ENCODE measurements at places on chromosomes 7 and 10.

- no peak for DNase-seq
Measured at GRCh38 chr10:29465384-29465783, 169.4 kb downstream of the SVIL start.

GRCh38 chr10:71381611-71382010 lies 15.1 kb upstream of the CDH23 start:
- no peak for DNase-seq

DNA sequence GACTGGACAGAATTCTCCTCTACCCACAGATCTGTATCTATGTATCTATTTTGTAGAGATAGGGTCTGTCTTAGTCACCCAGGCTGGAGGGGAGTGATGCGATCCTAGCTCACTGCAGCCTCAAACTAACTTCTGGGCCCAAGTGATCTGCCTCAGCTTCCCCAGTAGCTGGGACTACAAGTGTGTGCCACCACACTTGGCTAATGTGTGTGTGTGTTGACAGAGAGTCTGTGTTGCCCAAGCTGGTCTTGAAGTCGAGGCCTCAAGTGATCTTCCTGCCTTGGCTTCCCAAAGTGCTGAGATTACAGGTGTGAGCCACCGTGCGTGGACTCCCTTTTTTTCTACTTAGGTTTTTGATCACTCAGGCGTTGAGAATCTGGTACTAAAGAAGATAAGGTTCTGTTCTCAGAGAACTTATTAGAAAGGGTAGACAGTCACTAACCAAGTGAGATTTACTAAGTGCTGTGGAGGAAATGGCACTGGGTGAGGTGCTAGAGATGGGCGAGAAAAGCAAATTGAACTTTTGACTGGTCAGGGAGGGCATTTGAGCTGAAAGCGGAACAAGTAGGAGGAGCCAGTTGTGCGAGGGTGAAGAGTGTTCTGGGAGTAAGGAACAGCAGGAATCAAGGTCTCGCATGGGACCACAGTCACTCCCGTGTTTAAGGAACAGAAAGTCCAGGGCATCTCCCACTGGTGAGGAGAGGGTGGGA lies 18.0 kb downstream of the NDUFB2 start:
- no peak for DNase-seq

GRCh38 chr7:1777122-1777521 lies 107.0 kb downstream of the ELFN1 start:
- no peak for DNase-seq

GRCh38 chr7:124649397-124650014 lies 116.1 kb downstream of the GPR37 start:
- DNase-seq, result no peak

GRCh38 chr10:25811052-25811685 lies 122.9 kb upstream of the MYO3A start:
- no peak for DNase-seq

- DNase-seq, result no peak
Measured at GRCh38 chr7:18262058-18262457, 233.5 kb upstream of the HDAC9 start.

DNA sequence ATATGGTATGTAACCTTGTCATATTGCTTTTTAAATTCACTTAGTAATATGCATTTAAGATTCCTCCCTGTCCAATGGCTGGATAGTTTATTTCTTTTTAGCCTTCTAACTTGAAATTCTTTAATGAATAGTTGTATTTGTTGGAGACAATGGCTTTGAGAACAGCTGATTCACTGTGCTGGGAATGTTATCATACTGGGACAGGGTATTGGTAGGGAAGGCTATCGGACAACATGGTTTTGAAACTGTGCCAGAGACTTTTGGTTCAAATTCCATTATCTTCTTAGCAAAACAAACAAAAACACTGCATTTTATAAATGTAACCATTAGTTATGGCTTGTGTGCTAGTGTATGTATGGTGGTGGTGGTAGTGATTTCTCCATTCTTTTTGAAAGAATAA lies 517.1 kb upstream of the ANKRD30A start:
- no peak for DNase-seq

GRCh38 chr7:105664816-105665525 lies 83.7 kb upstream of the EFCAB10 start:
- DNase-seq, result no peak

- no peak for DNase-seq
Measured at GRCh38 chr7:70700941-70701425, 431.0 kb upstream of the GALNT17 start.

DNA sequence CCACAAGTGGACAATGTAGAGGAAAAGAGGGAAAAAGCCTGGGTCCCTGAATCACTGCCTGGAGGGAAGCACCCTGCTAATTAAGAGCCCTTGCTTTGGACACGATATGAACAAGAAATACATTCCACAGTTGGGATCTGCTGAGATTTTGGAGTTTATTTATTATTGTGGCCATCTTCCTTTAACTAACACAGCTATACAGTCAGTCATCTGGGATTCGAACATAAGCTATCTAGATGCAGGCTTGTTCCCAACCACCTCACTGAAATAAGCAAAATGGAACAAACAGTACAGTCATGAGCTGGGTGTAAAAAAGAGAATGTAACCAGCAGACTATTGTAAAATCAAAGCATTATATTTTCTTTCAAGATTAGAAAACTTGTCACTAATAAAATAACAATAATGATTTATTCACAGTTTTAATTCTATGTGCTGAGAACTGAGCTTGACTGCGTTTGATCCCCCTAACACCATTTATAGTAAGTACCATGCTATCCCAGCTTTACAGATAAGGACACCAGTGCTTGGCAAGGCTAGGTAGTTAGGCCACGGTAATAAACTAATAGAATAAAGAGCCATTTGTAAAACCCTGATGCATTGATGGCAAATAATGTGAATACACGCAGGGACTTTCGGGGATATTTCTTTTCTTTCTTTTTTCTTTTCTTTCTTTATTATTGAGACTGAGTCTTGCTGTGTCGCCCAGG lies 223.8 kb upstream of the KLF6 start:
- DNase-seq, result no peak

DNA sequence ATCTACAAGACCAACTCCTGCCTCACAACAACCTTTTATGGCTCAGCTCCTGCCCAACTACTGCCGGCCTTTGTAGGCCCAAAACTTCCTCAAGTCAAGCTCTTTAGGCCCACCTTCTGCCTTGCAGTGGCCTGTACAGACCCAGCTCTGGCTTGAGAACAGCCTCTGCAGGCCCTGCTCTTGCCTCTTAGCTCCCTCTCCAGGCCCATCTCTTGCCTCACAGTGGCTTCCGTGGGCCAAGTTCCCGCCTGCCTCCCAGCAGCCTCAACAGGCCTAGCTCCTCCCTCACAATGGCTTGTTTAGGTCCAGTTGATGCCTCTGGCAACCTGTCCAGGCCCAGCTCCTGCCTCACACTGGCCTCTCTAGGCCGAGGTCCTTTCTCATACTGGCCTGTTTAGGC lies 32.4 kb upstream of the VKORC1L1 start:
- DNase-seq, result peak; percentile 8

GRCh38 chr7:11758627-11759111 lies 73.3 kb downstream of the THSD7A start:
- DNase-seq, result no peak

Measured in GM06990 (cell line).